Stimulated activated CD4-positive, alpha-beta T cell treated with anti-CD3 and anti-CD28 coated beads, Interleukin-1b, Interleukin-23, amount 100 ng/mL, for 48 hours (primary cell): ENCODE measurements at places on chromosomes 2 and 18.

- no peak for DNase-seq
Measured at GRCh38 chr18:48917579-48918517, 32.9 kb downstream of the SMAD7 start.

GRCh38 chr2:241897231-241897916 is 27.8 kb downstream of the RTP5 start:
- DNase-seq, result no peak

DNA sequence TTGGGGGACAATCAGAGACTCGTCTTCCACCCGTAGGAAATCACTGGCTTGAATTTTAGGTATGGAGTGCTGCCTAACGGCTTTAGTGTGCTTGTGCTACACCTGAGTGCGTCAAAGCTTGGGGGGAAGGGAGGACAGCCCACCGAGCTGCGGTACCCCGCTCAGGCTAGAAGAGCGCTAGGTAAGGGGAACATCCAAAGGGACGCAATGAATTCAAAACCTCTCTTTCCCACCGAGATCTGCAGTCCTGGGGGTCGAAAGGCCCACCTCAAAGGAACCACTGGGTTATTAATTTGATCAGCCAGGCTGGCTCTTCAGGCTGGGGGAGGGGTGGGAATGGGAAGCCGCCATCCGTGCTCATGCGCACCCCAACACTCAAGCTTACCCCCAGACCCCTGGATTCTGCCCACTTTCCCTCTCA is 2.7 kb downstream of the EPHA4 start:
- no peak for DNase-seq

DNA sequence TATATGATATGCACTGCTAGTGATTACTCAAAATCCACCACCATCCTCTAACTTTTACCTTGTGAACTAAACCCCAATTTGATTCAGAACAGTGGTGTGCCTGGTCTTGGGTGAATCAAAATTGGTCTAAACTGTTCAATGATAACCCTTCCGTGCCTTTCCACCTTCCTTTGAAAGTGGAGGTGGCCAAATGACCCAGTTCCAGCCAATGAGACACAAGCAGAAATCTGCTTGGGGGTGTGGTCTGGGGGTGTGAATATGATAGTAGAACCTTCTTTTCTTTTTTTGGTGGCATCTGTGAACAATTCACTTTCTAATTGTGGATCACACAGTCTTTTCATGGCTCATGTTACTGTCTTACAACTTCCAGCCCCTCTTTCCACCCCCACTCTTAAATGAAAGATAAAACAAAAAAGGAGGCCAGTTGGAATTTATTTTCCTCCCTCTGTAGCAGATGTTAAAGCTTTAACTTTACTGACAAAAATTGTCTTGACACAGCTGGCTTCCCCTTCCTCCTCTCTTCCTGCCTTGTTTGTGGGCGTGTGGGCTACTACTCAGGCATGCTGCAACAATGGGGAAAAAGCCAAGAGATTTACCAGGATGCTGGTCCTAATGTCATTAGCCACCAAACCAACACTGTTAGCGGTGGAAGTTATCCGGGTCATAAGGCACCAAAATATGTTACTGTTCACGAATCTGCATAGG is 58.8 kb upstream of the ANKRD44 start:
- no peak for DNase-seq

DNA sequence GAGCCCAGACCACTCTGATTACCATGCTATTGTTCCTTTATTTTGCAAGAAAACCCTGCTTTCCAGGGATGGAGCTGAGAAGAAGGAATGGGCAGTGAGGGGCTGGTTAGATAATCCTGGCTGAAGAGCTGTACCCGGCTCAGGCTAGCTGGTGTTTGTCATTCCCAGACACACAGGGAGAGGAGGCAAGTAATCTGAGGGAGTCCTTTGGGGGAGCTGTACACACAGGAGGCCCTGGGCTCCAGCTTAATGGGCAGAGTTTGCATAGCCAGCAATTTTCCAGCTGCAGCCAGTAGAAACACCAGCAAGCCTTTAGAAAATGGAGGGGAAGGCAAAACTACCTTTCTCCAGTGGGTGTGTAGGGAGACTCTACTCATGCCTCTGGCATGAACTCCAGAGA is 259.3 kb downstream of the SOX11 start:
- no peak for DNase-seq

DNA sequence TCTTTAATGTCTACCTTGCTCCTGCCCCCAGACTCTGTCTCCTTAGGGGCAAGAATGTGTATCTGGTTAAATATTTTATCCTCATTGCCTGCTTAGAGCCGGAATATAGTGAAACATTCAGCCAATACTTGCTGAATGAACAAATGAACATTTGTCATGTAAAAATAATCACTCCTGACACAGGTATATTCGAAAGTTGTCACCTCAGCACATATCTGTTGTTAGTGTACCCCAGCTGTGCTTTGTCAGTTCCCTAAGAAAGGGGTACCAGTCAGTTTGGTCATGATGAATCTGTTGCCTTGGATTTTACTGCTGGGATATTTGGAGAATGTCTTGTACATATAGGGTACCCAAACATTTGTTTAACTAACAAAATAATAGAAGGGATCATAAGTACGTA is 77.0 kb upstream of the PROKR1 start:
- DNase-seq, result no peak

GRCh38 chr18:63725682-63726480 is 23.1 kb downstream of the SERPINB11 start:
- DNase-seq, result no peak

- DNase-seq, result no peak
Measured at GRCh38 chr18:63062246-63062645, 257.3 kb downstream of the BCL2 start.

DNA sequence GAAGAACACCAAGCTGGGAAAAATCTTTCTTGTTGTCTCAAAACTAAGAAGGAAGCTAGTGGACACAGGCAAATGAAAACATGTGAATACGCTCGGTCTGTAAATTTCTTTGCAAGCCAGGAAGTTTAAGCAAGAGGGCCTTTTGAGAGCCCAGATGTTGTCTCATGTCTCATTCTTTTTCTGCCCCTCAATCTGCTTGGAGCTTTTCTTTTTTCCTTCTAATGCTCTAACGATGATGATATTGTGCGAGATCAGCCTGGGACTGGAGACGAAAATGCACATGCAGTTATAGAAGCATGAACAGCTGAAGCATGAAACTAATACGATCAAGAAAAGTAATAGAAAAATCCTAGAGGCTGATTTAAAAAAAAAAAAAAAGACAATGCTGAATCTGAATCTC is 138.6 kb upstream of the CHAC2 start:
- no peak for DNase-seq

DNA sequence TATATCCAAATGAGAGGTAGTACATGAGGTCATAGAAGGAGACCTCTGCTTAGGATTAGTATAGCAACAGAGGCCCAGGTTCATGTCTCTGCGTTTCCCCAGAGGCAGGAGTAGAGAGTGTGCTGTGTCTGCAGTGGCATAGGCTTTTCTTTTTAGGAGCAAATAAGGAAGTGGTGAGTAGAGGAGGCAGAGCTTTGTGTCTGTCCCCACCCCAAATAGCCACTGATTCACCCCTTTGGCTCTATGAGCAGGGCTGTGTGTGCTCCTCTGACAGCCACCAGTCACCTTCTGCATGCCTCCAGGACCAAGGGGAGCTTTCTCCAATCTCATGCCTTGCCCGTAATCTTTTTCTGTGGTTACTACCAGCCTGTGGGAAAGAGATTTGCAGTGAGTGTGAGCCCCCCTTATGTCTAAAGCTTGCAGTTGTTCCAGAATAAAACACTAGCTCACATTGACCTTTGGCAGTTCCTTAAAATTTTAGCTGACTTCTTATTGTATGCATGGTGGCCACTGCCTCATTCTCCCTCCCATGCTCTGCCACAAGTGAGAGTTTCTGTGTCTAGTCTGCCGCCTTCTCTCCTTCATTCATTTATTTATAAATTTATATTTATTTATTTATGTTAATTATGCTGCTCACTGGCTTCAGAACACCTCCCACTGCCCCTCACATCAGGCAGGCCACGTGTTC is 23.5 kb upstream of the ELAC1 start:
- no peak for DNase-seq

DNA sequence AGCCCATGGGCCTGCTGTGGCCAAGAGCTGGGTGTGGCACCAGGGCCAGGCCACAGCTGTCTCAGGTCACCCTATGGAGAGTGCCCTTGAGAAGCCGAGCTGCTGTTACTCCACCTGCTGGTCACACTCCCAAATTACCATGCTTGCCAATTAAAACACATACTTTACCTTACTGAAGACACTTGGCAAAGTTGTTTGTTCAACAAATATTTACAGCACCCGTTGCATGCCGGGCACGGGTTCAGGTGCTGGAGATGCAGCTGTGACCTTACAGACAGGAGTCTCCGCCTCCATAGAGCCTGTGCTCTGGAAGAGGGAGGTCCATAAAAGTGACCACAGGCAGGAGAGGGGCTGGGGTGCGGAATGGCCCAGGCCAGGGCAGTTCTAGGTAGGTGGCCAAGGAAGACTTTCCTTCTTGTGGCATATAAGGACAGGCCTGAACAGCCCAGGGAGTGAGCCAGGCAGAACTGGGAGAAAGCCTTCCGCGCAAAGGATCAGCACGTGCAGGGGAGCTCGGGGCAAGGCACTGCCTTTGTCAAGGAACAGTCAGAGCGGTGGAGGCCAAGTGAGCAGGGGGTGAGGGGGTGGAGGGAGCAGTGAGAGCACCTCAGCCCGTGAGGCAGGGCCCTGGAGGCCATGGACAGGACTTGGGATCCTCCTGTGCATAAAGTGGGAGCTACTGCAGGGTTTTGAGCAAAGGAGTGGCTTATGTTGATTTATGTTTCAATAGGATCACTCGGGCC is 23.6 kb upstream of the RBM44 start:
- peak; percentile 38 for DNase-seq

- DNase-seq, result no peak
Measured at GRCh38 chr2:172119089-172119488, 16.4 kb upstream of the DLX2 start.

DNA sequence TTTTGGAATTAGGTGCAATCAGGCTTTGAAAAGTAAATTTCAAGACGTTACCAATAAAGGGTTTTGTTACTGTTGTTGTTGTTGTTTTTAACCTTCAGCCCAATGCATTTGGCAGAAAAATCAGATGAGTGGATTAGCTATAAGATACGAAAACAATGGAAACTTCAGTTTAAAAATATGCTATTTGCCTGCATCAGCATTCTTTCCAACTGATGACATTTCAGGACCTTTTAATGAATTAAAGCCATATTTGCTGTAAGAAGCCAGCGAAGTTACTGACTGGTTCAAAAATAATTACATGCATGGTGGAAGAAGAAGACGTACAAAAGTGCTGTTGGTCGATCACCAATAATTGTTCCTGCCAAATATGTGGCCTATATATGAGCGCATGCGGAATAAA is 639.3 kb upstream of the SOX11 start:
- no peak for DNase-seq

DNA sequence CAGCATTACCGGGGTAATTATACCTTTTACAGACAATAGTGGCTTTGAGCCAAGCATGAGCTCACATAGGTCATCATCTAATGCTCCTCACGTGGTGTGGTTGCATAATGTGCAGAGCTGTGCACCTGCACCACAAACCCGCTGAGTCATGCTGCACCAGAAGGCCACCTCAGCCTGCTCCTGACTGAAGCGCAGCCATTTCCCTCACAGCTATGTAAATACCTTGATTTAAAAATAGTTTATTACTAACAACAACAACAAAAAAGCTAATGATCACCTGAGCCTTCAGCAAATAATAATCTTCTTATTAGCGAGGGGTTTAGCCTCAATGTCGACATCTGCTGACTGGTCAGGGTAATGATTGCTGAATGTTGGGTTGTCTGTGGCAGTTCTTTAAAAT is 238.8 kb downstream of the MBD5 start:
- no peak for DNase-seq

DNA sequence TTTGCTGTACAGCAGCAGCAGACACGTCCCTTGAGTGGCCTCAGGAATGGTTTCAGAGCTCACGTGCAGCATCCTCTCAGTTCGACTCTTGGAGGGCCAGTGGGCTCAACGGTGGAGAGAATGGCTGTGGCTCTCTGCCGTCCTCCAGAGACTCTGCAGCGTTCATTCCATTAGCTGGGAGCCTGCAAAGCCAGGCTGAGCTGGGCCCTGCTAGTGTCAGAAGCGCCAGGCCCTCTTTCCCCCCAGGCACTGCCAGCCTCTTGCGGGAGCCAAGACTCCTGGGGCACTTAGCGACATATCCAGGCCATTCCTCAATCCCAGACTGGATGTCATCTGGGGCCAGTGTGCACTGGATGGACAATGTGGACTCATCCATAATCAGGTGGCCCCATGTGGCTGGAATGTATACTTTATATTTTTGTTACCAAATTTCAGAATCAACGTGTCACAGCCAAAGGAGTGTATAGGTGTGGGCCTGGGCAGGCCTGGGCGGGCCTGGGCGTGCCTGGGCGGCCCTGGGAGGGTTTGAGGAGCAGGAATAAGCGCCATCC is 125.1 kb upstream of the EPAS1 start:
- DNase-seq, result no peak

DNA sequence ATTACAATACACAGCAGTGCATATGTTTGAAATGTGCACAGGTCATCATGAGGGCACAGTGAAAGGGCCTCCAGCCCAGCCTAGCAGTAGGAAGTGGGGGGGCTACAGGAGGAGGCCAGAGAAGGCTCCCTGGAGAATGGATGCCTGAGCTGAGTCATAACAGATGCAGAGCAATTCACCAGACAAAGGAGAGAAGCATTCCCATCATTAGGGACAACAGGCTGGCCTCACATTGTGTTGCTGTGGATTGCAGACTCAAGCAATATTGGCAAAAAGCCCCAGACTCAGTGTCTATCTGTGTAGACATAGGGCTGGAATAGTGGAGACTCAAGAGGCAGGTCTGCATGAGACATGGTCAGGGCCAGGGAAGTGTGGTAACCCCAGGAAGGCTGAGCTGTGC is 329.9 kb downstream of the DLGAP1 start:
- no peak for DNase-seq

DNA sequence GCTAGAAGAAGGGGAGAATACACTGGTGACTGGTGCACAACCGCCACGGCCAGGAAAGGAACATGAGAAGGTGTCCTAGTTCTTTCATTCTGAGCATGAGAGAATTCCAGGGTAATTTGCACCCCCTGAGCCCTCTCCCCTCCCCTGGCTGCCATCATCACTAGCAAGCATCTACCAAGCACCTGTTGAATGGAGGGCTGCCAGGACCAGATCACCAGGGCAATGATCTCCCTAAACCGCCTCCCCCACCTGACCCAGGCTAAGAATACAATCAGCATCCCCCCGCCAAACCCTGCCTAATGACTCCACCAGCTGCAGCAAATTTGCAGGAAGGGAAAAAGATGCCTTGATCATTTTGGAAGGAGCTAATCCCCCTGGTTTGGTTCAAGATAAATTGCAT is 100.2 kb downstream of the STPG4 start:
- no peak for DNase-seq

DNA sequence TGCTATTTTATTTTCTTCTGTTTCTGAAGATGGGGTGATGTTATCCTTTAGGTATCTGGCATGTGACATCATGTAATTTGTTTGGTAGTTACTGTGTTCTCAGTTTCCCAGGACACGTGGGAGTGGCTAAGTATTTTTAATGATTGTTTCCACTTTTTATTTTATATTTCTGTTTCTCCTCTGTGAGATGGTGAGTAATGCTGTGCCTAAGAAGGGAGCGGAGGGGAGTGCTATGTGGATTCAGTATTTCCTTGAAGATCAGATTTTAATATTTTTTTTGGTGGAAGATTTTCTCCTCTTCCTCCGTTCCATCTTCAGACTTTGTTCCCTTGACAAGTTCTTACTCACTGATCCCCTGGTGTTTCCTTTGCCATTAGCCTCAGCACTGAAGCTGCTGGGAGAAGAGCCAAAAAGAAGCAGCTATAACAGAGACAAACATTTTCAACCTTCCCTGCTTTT is 180.0 kb upstream of the MMADHC start:
- DNase-seq, result no peak
